CD8-positive, alpha-beta memory T cell (primary cell): ENCODE measurements at places on chromosomes 5 and 9. TPM values are rescaled to one million over a fixed set of nuclear protein-coding genes. Genes with fewer than 3 reads are reported as not detected.

DNA sequence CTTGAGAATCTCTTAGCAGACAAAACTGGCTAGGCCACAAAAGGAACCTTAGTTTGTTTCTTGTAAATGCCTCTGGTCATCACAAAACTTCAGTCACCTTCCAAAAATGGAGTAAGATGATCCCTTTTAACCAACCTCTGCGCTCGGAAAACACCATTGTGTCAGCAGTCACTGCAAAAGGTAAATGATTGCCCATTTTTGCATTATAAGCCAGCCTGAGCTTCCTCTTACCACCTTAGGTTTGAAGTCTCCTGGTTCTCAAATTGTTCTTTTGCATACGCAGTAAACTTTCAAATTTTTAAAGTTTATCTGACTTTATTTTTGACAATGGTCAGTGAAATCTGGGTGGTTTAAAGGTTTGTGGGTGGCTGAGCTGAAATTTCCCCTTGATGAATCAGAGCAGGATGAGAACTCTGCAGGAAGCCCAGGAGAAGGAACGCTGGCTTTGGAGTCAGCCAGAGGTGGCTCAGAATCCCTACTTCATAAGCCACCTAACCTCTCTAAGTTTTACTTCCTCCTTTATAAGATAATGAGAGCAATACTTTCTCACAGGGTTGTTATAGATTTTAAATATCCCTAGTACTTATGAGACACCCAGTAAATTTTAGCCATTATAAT lies 131.4 kb downstream of the MED10 start:
- no peak for DNase-seq

DNA sequence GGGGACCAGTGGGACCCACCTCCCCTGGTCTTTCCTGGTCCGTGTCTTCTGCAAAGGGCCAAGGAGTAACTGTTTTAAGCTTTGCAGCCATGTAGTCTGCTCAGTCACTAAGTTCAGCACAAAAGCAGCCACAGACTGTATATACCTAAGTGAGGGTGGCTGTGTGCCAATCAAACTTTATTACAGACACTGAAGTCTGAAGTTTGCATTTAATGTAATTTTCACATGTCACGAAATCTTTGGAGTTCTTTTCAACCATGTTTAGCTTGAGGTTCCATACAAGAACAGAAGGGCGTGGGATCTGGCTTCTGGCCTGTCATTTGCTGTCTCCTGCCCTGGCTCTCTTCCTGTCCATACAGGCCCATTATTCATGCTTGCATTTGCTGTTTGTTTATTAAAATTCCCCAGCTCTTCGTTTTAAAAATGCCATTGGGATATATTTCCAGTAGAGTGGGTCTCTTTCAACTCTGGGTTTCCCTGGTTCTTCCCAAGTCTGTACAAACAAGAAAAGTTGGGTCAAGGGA lies 64.2 kb upstream of the ECM2 start:
- no peak for DNase-seq

DNA sequence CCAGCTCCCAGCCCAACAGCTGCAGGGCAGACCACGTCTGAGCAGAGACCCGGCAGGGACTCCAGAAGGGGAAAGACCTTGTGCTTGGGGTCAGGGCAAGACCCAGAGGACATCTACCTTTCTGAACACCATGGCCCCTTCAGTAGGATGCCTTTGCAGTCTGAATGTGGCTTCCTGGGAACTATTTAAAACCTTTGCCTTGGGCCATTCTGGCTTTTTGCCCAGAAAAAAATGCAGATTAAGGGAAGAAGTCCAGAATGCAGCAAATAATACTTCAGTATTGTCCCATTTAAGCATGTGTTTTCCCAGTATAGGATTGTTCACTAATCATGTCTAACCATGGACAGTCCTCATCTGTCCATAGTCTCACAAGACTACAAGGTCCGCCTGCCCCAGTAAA lies 67.5 kb upstream of the ERCC6L2 start:
- DNase-seq = no peak

DNA sequence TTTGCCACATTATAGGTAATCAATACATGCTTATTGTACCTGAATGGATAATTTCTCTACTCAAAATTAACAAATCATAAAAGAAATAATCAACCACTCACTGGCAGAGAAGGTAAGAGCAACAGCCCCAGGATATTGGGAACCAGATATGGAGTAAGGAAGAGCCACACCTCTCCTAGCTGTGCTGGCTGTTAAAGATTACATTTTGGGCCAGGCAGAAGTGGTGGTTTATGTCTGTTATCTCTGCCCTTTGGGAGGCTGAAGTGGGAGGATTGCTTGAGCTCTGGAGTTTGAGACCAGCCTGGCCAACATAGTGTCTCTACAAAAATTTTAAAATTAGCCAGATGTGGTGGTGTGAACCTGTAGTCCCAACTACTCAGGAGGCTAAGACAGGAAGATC lies 56.4 kb downstream of the BHMT start:
- no peak for DNase-seq

- no peak for DNase-seq
These were observed 202.5 kb upstream of the GRAMD2B start for GRCh38 chr5:126220725-126221124.

DNA sequence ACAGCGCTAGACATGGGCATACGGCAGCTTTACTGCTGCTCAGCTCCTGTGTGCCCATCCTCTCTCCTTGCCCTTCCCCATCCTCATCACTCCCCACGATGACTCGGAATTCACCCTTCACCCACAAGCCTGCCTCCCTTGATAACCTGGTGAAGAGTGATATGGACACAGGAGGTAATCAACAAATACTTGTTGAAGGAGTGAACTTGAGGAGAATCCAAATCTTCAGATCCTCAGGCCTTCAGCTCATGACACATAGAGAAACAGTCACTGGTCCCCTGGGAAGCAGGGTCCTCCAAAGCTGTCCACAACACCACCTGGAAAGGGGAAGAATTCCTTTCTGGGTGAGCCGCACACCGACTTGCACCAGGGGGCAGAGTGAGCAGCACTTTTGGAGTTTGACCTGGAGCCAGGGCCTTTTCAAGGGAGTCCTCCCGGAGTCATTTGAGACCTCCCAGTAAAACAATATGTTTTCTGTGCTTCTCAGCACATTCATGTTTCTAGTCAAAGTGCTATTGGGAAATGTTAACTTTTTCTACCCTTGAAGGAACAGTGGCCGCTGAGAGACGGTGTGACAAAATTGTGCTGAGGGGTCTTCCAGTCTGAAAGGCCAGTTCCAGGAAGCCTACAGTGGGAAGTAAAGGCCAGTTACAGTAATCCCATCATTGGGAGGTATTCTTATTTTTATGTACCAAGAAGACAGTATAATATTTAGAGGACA lies 332.3 kb downstream of the CWC27 start:
- DNase-seq = no peak

DNA sequence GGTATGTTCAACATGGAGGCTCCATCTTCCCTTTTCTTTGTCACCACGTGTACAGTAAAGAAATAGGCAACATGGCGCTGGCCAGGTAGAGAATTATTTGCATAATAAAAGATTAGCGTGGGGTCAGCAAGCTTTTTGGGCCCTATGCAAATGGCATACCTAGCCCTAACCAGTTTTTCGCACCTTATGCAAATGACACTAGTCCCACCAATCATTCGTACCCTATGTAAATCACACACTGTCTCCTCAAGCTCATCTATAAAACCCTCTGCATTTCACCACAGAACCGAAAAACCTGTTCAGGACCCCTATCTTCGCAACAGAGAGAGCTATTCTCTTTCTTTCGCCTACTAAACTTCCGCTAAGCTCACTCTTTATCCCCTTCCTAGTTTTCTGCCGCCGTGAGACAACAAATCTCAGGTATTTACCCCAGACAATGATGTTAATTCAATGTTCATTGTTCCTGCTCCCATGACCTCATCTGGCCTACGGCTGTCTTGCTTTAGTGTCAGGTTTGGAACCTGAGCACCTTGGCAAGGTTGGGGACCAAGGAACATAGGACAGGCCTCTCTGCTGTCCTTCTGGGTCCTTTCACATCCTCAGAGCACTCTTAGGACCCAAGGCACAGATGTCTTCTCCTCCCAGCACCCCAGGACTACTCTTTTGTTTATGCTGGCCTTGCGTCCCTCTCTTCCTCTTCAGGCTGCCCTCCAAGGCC lies 180.7 kb upstream of the RAI14 start:
- no peak for DNase-seq

DNA sequence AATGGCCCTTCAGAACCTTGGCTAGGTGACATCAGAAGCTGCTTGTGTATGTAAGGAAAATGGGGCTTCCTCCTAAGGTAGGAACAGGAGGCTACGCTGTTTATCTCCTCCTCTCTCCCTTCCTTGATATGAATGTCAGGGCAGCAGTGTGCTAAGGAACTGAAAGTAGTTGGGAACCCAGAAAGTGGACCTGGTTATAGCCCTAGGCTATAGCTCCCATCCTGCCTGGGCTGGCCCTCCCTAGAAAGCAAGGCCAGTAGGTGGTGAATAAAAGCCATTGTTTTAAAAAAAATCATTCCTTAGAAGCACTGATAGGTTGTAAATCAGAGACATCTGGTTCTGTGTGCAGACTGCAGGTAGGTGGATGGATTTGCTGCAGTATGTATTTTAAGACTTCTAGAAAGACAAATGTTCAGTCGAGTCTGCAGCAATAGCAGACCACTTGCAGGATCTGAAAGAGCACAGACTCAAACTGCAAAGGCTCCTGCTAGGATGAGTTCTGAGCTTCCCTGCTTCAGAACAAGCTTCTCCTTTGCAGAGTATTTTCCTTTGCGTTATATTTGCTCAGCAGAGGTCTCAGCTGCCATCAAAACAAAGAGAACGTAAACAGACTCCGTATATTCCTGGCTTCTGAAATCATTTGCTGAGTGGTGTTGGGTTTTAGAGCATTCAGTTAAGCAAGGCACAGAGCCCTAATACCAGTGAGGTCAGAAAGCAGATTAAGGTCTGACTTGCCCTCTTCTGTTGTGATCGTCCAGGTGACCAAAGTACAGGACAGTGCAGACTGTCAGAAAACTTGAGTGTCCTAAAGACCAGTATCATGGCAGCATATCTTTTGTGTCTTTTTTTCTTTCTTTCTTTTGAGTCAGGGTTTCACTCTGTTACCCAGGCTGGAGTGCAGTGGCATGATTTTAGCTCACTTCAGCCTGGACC lies 20.1 kb upstream of the CFAP157 start:
- DNase-seq = no peak

DNA sequence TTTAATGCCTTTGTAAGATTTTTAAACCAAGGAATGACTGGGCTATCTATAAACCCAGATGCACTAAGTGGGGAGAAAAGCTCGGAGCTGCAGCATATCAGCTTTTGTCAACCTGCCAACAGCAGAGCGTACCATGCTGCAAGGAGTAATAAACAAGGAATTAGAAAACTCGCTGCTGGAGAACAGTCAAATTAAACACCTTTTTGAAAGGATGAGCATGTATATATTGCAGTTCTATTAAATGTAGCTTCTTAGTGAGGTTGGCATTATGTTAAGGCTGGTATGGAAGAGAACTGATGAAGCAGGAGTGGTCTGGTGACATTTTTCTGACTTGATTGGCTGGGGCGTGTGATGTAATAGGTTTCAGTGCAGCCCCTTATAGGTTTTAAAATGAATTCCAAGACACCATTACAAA lies 74.7 kb downstream of the PIK3R1 start:
- no peak for DNase-seq

GRCh38 chr9:129610473-129611306 lies 10.2 kb downstream of the C9orf50 start:
- peak; percentile 71 for DNase-seq

The IFNA21 gene
- not detected for total RNA-seq

The CCL19 gene
- not detected for total RNA-seq

The MORN5 gene
- total RNA-seq = not detected

The CATSPER3 gene
- total RNA-seq = 0.29 TPM

The GRXCR2 gene
- total RNA-seq = not detected

The CDC25C gene
- 5.3 TPM for total RNA-seq

The TTC16 gene
- total RNA-seq = 1.6 TPM

The NRARP gene
- total RNA-seq = 1.9 TPM

The PLCXD3 gene
- total RNA-seq = not detected
